ENCODE measurements at places on chromosomes 2 and 18.
A peak's percentile ranks its signal among the peaks of the same experiment; 100 is the strongest.

GRCh38 chr18:76493213-76494161 lies 1.6 kb downstream of the ZNF516 start:
- no peak for DNase-seq

- DNase-seq: peak; percentile 39
Measured at GRCh38 chr2:211611061-211611518, 927.5 kb downstream of the ERBB4 start.

DNA sequence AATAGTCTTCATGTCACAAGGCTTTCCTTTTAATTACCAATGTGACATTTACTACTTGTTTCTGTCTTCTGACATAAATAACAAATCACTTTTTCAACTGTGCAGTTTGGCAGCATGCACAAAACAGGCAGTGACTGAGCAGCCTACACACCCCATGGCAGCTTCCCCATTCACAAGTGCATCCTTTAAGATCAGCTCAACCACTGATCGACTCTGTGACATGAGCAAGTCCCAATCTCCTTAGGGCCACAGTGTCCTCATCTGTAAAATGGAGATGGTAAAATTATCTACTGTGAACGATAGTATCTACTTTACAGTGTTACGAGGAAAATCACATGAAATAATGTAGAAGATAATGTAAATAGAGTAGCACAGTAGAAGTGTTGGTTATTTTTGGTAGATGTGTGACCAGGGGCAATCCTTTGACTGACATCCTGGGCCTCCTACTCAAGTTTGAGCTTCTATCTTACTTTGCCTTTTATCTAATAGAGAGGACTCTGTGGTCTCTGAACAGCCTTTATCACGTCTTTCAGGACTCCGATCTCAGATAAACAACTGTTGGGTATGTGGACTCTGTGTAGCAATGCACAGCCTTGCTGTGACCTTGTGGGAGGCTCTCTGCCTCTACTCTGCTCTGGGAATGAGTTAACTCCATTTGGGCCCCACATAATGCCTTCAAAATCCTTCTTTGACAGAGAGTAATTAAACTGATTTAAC lies 120.6 kb downstream of the PIGN start:
- DNase-seq: no peak

DNA sequence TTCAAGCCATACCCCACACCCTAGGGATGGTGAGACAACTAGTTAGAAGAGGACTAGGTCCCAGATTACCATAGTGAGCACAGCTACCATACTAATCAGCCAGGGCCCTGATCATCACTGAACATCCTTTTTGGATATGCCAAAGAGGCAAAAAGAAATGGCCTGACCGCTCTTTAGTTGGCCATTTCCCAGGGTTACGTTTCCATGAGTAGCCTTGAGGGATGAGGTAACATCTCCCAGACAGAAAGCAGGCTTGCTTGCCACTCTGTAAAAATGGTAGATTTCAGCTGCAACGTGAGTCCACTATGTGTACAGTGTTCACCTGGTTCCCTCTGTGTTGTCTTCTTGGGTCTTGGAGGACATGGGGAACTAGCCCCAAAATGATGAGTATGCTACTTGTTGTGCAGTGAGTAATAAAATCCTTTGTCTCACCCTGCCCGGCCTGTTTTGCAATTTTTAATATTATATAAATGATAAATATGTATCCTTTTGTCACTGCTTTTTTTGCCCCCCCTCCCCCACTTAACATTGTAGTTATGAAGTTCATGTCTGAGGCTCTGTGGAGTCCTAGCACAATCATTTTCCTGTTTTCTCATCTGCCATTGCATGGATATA lies 8.9 kb upstream of the GALM start:
- DNase-seq: no peak

- no peak for DNase-seq
Measured at GRCh38 chr2:239963646-239964205, 61.4 kb downstream of the NDUFA10 start.

GRCh38 chr2:118994172-118994700 lies 52.2 kb downstream of the MARCO start:
- no peak for DNase-seq

GRCh38 chr18:21490748-21491147 lies 109.8 kb downstream of the ESCO1 start:
- DNase-seq: no peak

DNA sequence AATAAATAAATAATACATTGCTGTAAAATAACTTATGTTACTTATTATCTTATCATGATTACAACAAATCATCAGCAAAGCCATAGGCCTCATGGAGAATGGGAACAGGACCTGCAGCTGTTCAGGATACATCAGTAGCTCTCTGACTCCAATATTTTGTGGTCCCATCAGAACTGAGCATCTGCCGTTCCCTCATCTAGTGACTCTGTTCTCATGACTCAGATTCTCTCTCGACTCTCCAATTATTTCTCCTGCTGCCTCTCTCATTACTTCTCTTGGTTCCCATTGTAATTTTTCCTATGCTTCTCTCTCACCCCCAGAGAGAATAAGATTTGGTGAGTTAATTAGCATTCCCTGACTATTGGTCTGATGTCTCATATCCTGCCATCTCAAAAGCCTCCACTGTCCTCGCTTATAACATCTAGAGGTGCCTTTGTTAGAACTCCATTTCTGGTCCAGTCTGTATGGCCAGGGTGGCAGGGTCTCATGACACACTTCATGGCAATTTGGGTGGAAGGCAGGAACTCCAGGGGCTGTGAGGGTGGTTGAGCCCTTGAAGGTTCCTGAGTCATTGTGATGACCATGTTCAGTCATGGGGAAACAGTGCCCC lies 78.0 kb upstream of the TANC1 start:
- DNase-seq: no peak

DNA sequence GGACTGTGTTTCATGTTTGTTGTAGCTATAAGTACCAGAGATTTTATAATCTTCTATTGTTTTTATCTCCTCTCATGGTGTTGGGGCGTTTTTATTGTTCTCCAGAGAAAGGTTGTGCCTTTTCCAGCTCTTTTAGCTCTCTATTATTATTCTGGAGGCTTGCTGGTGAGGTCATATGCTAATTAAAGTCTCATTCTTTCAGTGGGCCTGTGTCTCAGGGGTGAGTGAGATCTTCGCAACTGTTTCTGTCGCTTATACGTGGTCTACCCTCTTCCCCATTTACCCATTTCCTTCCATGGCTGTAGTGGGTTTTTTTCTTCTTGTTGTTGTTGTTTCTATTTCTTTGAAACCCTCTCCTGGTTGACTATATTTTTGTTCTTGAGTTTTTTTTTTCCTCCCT lies 584.9 kb downstream of the TMEM182 start:
- no peak for DNase-seq

DNA sequence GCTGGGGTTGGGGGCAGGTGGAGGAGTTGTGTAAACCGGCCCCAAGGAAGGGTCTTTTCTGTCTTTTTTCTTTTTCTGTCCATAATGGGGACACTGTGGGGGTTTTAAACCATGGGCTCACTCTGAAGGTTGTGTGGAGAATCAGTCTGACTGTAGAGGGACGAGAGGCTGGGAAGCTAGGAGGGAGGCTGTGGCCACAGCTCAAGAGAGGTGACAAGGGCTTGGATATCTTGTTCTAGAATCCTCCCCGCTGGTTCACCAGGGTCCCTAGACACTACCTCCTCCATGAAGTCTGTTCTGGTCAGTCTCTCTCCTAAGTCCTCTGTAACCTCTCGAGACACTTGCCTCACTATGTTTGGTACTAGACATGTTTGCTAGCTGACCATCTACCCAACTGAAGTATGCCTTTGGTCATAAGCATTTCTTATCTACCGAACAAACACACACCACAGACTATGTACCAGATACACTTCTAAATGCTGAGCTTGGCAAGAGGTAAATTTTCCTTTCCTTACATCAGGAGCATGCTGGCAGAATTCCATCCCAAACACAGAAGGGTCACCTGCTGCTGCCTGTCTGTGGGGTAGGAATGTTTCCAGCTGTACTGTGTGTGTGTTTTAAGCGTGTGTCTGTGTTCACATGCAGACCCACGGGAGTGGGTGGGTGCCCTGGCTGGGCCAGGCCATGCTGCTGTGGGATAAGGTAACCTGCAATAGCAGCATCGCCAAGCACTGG lies 69.6 kb upstream of the MGAT4A start:
- no peak for DNase-seq

GRCh38 chr2:113220970-113221708 lies 47.4 kb downstream of the PSD4 start:
- DNase-seq: no peak

GRCh38 chr18:22504251-22505030 lies 86.7 kb upstream of the CTAGE1 start:
- no peak for DNase-seq

- DNase-seq: peak; percentile 97
Measured at GRCh38 chr2:38106405-38107094, 30.6 kb upstream of the CYP1B1 start.

- peak; percentile 87 for DNase-seq
Measured at GRCh38 chr2:149648282-149649030, 60.9 kb upstream of the MMADHC start.

DNA sequence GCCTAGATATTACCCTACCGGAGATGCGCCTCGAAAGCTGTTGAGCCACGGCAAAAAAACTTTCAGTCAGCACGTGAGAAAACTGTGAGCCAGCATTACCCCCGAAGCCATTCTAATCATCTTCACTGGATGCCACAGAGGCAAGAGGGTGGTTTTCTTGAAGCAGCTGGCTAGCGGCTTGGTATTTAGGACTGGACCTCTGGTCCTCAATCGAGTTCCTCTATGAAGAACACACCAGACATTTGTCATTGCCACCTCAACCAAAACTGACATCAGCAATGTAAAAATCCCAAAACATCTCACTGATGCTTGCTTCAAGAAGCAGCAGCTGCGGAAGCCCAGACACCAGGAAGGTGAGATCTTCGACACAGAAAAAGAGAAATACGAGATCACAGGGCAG lies 52.8 kb upstream of the SLC66A3 start:
- DNase-seq: no peak

DNA sequence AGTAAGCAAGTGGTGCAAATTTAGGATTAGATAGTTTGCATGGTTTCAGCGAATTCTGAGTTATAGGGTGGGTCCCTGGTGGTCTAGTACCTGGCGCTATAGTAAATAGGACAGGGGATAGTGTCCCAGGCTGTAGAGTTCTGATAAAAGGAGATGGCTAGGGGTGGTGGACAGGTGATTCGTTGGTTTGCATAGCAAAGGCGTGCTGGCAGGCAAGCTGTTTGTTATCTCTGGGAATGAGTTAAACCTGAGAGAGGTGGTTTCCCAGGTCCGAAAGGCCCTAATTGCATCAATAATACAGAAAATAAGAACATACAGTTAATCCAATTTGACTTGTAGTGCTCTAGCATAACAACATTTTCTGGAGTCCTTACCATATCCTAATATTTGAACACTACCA lies 6.9 kb upstream of the ZDBF2 start:
- no peak for DNase-seq

DNA sequence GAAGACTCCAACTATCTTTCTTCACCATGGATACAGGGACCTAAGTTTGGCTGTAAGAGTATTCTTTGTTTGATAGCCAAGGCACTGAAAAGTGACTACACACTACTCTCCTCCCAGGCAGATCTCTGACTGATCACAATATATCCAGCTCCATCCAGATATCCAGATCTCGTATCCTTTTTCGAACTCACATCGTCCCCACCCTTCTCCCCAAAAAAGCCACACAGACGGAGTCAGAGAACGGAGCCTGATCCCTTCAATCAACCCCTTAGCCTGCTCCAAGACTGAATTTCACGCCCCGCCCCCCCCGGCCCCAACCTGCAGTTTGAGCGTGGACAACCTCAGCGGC lies 533 bp downstream of the DHX57 start:
- DNase-seq: no peak

- DNase-seq: no peak
Measured at GRCh38 chr2:54424555-54425163, 31.5 kb upstream of the SPTBN1 start.

GRCh38 chr2:28035816-28036215 lies 145.3 kb downstream of the BABAM2 start:
- DNase-seq: no peak

GRCh38 chr18:24006712-24007313 lies 7.7 kb upstream of the TTC39C start:
- no peak for DNase-seq

DNA sequence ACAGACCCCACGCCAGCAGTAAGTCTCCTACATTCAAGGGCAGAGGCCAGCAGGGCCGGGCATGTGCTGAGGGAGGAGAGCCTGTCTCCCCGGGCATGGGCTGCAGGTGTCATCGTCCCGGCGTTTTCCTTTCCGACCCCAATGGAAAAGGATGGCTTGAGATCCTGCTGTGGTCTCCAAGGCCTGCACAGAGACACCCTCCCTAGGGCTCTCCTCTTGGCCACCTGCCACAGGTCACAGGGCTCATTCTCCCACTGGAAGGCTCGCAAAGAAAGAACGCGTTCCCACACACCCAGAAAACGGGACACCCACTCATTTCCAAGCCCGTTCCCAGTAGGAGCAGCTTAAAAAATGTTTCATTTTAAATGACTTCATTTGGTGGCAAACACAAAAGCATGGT lies 41.0 kb downstream of the DIPK1C start:
- no peak for DNase-seq

GRCh38 chr2:206095536-206096332 lies 9.8 kb upstream of the INO80D start:
- no peak for DNase-seq

DNA sequence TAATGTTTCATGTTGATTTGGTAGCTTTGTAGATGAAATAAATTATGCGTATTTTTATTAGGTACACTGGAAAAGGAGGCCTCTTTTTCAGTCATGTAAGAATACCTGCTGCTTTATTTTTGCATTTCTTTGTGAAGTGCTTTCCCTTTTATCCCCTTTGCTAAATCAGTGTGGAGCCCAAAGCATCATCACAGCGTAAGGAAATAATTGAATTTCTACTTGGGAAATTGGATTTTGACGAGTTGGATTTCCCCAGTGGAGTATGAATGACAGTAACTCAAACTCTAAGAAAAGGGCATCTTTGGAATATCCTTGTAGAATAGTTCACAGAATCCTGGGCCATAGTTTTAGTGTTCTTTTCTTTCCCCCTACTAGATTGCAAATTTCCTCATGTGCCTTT lies 97.2 kb downstream of the KCNJ3 start:
- no peak for DNase-seq

- DNase-seq: no peak
Measured at GRCh38 chr18:63346031-63346430, 21.0 kb downstream of the KDSR start.

GRCh38 chr2:3189961-3190360 lies 187.7 kb downstream of the EIPR1 start:
- no peak for DNase-seq

DNA sequence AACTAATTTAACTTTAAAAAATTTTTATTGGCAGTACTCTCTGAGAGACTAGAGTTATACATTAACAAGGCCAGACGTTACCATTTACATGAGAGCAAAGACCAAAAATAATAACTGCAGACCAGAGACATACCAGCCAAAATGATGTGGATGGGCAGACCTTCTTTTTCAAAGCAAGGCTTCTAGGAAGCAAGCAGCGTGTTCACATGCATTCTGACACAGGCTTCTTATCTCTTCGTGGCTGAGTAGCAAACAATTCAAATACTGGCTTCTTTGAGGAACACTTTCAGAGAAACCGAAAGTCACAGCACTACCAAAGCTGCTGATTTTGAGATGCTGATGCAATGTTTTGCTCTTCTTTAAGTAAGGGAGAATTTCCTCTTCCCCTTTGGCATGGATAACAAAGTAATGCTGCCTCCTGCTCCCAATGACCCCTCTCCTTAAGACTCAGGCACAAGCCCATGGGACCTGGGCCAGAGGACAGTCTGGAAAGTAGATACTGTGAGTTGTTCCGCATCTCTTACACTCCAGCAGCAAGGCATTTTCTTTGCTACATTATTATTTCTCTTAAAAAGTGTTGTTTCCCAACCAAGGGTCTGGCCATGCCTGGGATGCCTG lies 181.9 kb downstream of the MREG start:
- DNase-seq: no peak
